Stomach (tissue), 19 donors: ENCODE measurements at places on chromosomes 2 and 18.
A peak's percentile ranks its signal among the peaks of the same experiment; 100 is the strongest.

GRCh38 chr2:110764931-110765330, 32.6 kb downstream of the ACOXL start:
- DNase-seq = no peak

GRCh38 chr18:13577091-13577697, 149.2 kb downstream of the FAM210A start:
- peak; percentile 36 for DNase-seq

DNA sequence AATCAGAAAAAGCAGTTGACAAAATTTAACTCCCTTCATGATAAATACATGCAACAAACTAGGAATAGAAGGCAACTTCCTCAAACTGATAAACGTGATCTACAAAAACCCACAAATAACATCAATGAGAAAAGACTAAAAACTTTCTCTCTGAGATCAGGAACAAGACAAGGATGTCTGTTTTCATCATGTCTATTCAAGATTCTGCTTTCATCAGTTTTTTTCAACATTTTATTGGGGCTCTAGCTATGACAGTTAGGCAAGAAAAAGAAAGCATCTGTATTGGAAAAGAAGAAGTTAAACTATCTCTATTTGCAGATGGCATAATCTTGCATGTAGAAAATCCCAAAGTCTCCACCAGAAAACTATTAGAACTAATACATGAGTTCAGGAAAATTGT, 12.3 kb upstream of the CHST10 start:
- no peak for DNase-seq

DNA sequence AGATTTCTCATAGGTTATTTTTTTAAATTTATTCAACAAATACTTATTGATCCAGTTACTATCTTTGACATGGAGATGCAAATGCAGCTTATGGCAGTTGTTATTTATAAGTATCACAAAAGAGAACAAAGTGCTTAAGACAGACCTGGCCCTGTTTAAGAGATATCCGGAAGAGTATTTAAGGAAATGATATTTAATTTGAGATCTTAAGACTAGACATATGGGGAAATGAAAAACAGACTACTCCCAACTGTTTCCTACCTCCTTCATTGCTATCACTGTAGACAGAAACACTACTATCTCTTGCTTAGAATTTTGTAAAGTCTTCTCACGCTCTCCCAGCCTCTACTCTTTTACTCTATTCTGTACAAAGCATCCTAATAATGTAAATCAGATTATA, 36.0 kb downstream of the RPRD1A start:
- DNase-seq = no peak

- DNase-seq = peak; percentile 86
Observed at GRCh38 chr2:74919827-74920226, 38.6 kb upstream of the POLE4 start.

DNA sequence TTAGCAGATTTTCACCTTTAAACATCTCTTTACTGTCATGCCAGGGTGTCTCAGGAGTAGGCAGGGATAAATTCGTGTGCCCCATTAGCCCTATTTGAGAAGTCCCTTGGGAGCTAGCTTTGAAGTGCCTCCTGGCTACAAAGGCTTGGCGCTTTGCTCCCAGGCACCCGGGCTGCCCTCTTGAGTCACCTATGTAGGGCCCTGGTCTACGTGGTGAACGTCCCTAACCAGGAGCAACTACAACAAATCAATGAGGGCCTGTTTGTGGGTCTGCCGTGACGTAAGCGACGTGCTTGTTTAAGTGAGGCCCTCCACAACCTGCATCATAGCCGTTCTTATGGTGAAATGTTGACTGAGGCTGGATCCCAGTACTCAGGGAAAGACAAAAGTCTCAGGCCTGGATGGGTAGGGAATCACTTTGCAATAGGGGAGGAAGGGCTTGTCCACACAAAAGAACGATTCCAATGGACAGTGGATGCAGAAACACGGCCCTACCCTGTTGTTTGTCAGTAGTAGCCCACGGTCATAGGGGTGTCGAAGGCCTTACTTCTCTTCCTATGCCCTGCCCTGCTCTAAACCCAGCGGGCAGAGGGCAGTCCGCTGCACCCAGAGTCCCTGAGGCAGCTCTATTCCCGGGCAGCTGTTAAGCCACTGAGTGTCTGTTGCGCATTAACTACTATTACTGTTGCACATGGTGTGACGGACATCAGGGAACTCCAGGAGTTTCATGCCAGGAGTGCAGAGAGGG, 93.9 kb downstream of the INHBB start:
- DNase-seq = no peak

GRCh38 chr18:46283895-46284295, 179.7 kb downstream of the HAUS1 start:
- DNase-seq = no peak

- no peak for DNase-seq
Observed at GRCh38 chr2:96514521-96514920, 9.4 kb upstream of the NEURL3 start.

GRCh38 chr2:54429811-54430551, 26.1 kb upstream of the SPTBN1 start:
- DNase-seq = no peak

GRCh38 chr2:70692256-70692655, 75.7 kb downstream of the ADD2 start:
- DNase-seq = no peak

DNA sequence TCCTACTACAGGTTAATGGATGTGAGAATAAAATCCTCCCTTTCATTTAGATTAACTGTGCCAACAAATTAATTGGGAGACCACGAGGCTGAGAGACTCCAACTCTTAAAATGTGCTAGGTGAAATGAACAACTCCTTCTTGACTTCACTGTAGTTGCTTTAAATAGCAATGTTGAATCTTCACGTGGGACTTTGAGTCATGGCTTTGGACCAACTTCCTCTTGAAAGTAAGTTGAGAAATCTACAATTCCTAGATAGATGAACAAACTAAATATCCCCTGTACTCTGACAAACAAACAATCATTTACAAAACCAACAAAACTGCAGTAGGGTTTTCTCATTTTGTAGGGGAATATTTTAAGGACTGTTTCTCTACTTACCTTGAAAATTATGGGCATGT, 291.9 kb upstream of the SPRED2 start:
- DNase-seq = no peak

GRCh38 chr18:7856733-7857132, 289.6 kb downstream of the PTPRM start:
- DNase-seq = no peak

GRCh38 chr2:16625201-16625729, 40.4 kb downstream of the CYRIA start:
- peak; percentile 53 for DNase-seq

DNA sequence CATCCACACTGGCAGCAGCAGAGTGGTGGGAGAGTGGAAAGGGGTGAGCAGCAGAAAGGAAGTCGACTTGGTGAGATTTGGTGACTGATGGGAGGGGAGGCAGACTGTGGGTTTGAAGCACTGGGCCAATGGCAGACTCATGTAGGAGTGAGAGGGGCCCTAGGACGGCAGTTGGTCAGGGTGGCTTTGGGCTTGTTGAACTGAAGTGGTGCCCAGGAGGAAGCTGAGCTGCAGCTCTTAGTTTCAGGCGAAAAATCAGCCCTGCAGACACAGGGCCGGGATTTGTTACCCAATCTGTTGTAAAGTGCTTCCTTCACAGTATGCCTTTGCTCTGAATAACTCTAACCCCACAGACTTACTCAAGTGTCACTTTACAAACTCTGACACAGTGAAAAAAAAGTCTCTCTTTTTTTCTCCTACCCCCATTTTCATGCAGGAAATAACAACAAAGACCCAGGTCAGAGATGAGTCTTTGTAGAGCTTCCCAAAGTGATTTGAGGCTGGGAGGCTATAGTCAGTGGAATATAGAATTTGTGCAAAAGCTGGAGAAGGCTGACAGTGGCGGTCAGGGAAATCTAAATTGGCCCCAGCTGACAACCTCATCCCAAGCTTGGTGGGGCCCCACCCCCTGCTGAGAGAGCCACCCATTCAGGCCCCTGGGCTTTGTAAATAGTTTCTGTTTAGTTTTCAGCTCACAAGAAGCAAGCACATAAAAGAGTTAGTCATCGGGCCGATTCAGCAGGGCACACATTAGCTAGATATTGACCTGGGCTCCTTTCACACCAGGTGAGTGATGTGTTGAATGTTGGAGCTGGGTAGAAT, 226.9 kb downstream of the VAPA start:
- peak; percentile 87 for DNase-seq

DNA sequence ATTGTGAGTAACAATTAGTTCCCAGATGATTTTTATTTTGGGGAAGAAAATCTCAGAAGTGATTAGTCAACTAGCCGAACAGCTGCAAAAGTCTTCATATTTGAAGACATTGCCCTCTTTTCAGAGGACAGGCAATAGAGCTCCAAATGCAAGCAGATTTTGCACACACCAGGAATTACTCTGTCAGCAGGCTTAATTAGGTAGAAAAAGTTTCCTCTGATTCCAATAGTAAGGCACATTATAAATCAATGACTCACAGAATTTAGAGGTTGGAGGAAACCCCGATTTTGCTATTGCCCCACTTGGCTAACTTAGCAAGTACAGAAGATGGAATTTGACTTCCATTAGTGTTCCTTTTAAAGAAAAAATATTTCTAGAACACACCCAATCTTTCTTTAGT, 30.7 kb upstream of the SCN1A start:
- no peak for DNase-seq

DNA sequence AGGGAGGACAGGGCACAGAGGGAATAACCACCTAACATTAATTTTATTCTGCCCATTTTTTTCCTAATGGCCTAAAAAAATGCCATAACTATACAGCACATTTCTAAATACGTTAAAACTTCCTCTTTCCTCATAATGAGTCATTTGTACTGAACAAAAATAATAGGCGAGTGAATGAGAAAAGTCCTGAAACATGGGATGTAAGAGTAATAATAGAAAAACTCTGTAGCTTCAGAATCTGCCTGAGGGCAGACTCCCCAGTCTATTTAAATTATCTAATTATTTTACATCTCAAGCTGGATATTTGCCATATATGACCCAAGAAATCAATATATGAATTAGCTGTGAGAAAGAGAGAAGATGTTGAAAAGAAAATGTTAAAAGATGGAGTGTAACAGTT, 285.1 kb downstream of the TMX3 start:
- no peak for DNase-seq

GRCh38 chr2:57080035-57080434, 896.2 kb downstream of the CCDC85A start:
- DNase-seq = no peak

GRCh38 chr18:65919663-65920062, 168.9 kb downstream of the CDH7 start:
- no peak for DNase-seq

GRCh38 chr2:44063033-44063432, 67.2 kb upstream of the LRPPRC start:
- DNase-seq = no peak

DNA sequence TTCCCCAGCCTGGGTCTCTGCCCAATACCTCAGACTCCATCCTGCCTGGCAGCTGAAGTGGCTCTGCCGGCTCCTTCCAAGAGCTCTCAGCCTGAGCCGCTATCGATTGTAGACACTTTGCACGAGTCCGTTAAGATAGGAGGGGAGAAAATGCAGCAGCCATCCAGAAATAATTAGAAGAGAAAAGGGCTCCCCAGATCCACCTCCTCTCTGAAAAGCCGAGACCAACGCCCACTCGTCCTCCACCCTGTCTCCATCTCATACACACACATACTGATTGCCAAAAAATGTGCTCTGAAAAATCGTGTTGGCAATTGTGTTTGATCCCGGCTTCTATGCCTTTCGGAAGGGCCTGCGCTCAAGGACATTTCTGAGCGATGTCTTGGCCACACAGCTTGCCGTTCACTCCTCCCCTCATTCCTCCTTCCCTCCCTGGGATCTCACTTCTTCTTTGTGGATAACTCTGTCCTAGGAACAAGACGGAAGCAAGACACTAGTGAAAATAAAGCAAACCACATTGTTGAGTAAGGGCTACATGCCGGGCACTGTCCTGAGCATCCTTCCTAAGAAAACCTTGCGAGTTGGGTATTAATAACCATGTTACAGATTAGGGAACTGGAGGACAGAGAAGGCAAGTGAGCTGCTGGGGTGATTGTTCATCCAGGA, 372.8 kb upstream of the MYT1L start:
- no peak for DNase-seq

DNA sequence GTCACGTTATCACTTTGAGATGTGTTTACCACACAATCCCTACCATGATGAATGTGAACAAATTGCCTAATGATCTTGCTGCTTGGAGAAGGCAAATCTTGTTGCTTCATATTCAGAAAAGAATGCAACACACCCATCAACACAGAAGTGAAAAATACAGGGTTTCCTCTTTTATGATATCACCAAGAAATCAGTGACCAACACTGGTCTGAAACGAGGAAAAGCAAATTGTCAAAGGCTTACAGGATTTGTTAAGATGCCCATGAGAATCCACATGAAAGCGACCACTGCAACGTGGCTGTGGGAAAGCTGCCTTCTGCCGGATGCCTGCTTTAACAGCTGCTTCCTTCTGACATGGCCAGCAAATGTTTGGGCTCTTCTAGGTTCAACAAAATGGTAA, 397.6 kb upstream of the LRATD1 start:
- no peak for DNase-seq

- peak; percentile 53 for DNase-seq
Observed at GRCh38 chr18:57004366-57005121, 142.3 kb upstream of the BOD1L2 start.

DNA sequence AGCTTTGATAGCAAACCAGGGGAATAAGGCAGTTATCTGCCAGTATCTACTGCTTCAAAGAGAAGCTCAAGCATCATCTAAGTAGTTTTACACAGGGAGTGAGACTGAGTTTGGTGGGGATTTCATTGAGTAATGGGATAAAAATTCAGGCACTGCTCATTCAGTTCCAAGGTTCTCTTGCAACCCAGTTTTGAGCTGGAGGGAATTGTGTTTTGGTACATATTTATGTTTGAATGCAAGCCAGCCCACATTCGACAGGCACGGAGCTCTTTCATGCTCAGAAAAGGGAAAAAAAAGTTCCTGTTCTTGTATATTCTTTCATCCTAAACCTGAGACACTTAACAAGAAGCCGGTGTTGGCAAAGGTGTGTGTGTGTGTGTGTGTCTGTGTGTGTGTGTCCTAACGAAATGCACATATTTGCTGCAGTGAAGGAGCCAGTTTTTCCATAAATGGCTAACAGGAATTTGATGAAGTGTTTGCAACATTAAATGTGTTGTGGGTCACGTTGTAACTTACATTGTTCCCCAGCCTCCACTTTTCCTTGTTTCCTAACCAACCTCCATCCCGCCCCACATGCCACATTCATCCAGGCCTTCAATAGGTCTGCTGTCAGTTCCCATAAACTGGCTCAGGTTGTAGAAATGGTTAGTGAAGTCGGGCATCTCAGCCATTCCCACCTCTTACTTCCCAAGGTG, 311.1 kb downstream of the TXNL1 start:
- peak; percentile 17 for DNase-seq

- DNase-seq = peak; percentile 42
Observed at GRCh38 chr2:124804014-124804940, 779.2 kb downstream of the CNTNAP5 start.

- no peak for DNase-seq
Observed at GRCh38 chr18:73340135-73340977, 472.6 kb upstream of the NETO1 start.
